ENCODE measurements at places on chromosomes 7 and 10. TPM values are rescaled to one million over a fixed set of nuclear protein-coding genes. Genes with fewer than 3 reads are reported as not detected.

GIMAP8 gene
- total RNA-seq = not detected

- DNase-seq = no peak
Observed at GRCh38 chr10:100876585-100877460, 35.9 kb upstream of the SLF2 start.

GRCh38 chr7:136079478-136079892 is 102.3 kb upstream of the MTPN start:
- no peak for DNase-seq

- DNase-seq = no peak
Observed at GRCh38 chr10:116973371-116973905, 31.5 kb downstream of the SHTN1 start.

DNA sequence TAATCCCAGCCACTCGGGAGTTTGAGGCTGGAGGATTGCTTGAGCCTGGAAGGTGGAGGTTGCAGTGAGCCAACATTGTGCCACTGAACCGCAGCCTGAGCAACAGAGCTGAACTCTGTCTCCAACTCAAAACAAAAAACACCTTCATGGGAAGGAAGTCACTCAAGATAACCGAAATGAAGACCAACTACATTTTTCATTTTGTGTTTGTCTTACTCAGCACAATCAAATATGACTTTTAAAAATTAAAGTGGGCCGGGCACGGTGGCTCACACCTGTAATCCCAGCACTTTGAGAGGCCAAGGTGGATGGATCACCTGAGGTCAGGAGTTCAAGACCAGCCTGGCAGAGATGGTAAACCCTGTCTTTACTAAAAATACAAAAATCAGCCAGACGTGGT is 40.0 kb downstream of the CREM start:
- DNase-seq = no peak

GRCh38 chr7:150992051-150992640 is 1.3 kb downstream of the NOS3 start:
- no peak for DNase-seq

HOXA9 gene
- total RNA-seq = not detected

DNA sequence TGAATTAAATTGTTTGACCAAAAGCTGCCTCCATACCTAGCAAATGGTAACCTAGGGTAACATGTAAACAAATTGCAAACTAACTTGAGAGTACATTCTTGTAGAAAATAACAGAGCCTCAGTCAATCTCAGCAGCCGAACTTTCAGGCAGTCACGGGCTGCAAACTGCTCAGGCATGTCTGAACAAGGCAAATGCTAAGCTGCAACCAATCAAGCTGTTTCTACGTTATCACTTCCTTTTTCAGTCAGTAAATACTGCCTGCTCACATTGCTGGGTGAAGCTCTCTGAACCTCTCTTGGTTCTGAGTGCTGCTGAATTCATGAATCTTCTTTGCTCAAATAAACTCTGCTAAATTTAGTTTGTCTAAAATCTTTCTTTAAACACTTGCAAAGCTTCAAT is 1212.4 kb downstream of the SORCS1 start:
- no peak for DNase-seq

DNA sequence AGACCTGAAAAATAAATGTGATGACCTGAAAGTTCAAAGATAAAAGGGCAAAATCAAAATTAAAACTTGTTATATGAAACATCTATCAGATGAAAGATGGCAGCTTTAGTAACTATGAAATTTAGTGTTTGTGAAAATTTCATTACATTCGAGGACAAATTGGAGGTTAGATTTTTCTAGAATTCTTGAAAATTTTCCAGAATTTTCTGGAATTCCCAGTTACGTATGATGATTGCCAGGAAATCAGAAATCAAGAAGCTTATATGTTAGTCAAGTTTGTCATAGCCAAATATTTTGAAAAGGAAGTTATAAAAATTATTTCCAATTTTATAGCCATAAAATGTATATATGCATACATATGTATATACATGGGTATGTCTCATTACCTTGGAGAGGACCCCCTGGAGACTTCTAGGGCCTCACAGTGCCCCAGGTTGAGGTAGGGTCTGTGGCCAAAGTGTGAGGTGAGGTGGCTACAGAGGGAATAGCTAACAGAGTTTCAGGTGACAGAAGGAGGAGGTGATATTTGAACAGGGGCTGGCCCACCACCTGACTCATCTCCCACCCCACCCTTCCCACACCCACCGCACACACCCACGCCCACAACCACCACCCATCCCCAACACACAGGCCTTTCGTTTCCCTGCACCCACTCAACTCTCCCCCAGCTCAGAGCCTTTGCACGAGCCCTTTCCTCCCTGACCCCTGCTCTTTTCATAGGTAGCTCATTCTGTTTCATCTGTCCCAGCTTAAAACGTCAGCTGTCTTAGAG is 21.5 kb downstream of the C10orf105 start:
- DNase-seq = no peak
